ENCODE measurements at places on chromosomes 11 and 22.

DNA sequence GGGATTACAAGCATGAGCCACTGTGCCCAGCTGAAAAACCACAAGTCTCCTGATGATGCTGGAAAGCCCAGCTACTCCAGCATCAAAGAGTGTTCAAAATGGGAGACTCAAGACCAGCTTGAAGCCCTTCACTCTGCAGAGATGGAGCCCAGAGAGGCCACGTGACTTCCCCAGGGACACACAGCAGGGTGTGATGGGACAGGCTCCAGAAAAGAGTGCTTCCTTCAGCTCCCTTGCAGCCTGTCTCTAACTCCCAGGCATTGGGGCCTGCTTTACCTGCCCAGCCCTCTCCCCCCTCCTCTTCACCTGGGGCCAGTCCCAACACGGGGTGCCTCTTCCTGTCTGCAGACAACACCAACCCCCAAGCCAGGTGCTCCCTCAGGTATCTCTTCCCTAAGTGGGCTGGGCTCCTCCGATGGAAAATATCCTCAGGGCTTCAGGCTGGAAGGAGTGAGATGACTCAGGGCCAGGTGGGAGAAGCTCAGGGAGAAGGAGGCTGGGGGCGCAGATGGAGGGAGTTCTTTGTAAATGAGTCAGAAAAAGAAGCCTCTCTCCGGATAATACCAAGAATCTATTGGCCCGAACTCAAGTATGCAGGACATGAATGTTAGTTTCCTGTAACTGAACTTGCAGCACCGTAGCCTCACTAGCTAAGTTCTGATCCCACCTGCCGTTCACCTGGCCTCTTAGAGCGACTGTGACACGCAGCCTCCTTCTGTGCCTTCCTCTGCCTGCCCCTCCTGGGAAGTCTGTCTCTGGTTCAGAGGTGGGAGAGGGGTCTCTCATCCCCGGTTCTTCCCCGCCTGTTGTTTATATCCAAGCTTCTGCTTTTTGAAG is 326.6 kb downstream of the MN1 start:
- DNase-seq: no peak

DNA sequence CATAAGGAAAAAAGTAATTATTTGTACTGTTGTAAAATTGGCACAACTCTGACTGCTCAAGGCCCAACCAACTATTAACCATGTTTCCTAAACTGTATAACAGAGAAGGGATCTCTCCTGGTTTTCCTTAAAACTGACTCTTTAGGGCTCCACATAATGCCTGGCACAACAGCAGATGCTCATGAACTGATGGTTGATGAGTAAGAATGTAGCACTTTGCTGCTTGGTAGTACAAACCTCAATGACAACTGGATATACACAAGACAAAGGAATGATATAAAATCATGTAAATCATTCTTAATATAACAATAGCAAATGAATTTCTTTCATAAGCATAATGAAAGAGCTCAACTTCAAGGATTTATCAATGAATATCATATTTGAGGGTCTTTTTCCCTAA is 11.7 kb downstream of the MSANTD2 start:
- DNase-seq: no peak

DNA sequence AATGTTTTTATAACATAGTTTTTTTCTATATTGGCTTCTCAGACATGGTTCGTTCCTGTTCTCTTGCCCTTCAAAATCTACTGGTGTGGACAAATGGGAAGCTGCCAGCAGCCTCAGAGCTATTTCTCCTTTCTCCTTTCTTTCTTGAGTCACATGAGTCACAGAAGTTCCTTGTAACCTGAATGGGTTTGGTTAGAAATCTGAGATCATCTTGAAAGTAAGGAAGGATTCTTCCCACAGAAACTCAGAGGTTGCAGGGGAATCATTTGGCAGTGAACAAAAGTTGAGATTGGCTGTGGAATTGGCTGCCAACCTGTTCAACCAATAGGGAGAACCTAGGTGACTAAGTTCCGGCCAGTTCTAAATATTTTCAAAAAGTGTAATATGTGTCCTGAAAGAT is 12.5 kb downstream of the PLET1 start:
- DNase-seq: no peak

GRCh38 chr11:122137078-122137793 is 21.2 kb upstream of the BLID start:
- DNase-seq: no peak

DNA sequence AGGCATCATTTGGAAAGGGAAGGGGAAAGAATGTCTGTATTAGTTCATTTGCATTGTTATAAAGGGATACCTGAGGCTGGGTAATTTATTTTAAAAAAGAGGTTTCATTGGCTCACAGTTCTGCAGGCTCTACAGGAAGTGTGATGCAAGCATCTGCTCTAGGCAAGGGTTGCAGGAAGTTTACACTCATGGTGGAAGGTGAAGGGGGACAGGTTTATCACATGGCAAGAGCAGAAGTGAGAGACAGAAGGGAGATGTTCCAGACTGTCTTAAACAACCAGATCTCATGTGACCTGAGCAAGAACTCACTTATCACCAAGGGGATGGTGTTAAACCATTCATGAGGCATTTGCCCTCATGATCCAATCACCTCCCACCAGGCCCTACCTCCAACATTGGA is 90.6 kb downstream of the CCDC83 start:
- no peak for DNase-seq

DNA sequence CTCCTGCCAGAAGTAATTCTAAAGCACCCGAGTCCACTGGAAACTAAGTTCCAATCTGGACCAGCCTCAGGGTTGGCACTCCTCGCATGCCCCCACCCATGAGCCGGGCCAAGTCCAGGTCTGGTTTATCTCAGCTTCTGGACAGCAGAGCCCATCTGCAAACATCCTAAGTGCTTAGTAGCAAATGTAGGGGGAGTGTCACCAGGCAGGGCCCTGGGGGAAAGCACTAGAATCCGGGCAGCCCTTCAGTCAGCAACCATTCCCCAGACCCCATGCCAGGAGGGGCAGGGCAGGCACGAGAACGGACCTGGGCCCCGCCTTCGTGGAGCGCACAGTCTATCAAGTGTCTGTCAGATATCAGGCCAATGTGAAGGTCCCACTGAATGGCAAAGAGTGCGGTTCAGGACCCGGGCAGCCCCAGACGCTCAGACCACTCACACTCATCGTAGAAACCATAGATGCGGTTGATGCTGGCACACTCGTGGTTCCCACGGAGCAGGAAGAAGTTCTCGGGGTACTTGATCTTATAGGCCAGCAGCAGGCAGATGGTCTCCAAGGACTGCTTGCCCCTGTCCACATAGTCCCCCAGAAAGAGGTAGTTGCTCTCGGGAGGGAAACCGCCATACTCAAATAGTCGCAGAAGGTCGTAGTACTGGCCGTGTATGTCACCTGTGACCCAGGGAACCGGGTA is 1.3 kb downstream of the PPP1CA start:
- no peak for DNase-seq
